HEK293T (cell line): ENCODE measurements at places on chromosomes 12 and 14.
A peak's percentile ranks its signal among the peaks of the same experiment; 100 is the strongest.

GRCh38 chr14:88551980-88552431 lies 2.8 kb downstream of the PTPN21 start:
- DNase-seq = peak; percentile 35

DNA sequence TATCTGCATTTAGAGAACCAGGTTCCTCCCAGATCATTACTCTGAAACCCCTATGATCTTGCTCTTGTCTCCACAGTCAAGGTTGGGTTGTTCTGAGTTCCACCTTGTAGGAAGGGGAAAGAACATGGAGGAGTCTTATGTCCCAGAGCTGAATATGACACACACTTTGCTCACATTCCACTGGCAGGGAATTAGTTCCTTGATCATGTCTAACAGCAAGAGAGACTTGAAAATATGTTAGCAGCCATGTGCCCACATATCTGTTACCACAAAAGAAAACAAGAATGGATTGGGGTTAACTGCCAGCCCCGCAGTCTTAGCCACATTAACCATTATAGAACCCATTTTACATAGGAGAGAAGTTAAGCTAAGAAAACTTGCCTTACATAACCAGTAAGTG lies 71.1 kb upstream of the MDM1 start:
- DNase-seq = no peak

- DNase-seq = no peak
Observed at GRCh38 chr14:93951635-93952540, 24.5 kb downstream of the ASB2 start.

DNA sequence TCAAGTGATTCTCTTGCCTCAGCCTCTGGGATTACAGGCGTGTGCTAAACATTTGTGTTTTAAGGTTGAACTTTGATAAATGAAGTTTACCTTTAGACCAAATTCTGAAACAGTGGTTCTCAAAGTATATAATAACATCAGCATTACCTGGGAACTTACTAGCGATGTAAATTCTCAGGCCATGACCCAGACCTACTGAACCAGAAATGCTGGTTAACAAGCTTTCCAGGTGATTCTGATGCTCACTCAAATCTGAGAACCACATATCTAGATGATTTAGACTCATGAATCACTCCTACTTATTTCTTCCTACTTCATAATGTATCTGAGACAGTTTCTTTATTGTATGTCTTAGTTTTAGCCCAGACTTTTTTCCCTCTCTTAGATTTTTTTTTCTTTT lies 43.6 kb downstream of the RAD51B start:
- DNase-seq = no peak

- no peak for DNase-seq
Observed at GRCh38 chr14:53193193-53193592, 40.1 kb upstream of the DDHD1 start.

- DNase-seq = no peak
Observed at GRCh38 chr12:31568498-31568897, 22.4 kb downstream of the DENND5B start.

DNA sequence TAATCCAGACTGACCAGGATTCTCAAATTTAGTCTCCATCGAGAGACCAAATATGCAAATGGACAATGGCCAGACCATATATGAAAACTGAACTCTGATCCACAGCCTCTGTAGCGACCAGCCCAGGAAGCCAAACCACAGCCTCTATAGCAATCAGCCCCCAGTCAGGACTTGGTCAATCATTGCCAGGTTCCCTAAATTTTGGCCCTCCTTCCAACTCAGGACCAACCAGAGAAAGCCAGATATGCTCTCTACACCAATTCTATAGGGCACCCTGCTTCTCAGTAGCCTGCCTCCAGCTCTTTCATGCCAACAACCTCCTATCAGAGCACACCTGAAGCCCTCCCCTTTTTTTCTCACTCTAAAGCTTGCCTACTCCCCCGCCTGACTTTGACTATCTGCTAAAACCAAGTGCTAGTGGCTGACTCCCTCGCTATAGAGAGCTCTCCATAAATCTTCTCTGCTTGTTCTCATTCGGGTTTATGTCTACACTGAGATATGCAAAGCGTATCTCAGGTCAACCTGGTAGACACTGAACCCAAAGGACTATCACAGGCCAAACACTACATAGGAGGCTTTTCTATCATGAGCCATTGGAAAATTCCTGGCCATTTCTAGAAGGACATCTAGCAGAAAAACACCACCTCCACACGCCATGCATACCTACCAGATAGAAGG lies 110.5 kb upstream of the FUT8 start:
- no peak for DNase-seq

DNA sequence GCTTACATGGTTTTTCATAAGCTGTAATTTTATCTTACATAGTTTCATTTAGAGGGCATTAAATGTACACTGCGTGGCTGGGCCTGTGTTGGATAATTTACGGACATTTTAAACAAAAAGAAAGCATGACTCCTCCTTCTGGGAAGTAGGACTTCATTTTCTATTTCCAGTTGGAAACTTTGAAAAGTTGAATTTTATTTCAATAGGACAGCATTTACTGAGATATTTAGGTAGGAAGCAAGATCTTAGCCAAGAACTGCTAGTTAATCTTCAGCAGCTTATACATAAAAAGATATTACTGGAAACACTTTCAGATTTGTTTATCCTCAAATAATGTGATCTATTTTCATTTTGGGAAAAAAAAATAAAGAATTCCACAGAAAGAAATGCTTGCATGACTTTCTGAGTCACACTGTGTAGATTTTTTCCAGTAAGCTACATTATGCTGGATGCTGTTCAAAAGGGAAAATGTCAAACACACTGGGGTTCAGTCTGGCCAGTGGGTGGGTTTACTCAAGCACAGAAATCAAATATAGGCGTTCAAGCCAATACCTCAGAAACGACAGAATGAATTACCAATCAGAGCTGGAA lies 239.4 kb upstream of the KRR1 start:
- no peak for DNase-seq

DNA sequence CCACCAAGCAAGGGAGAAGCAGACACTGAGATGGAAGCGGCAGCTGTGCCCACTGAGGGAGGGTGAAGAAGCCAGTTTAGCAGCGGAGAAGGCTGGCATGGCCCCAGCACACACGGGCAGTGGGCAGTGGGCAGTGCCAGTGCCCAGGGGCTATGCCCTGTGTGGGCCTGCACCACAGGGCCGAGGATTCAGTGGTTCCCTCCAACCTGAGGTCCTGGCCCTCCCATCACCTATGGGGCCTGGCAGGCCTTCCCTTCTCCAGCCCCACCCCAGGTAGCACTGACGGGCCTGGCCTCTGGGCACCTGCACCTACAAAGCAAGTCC lies 81.1 kb downstream of the ITPK1 start:
- no peak for DNase-seq

- DNase-seq = peak; percentile 26
Observed at GRCh38 chr14:32826404-32827082, 112.1 kb upstream of the NPAS3 start.

- DNase-seq = no peak
Observed at GRCh38 chr14:85459361-85460000, 70.5 kb upstream of the FLRT2 start.

GRCh38 chr14:20477211-20477876 lies 8.1 kb downstream of the PNP start:
- DNase-seq = no peak
